ENCODE measurements at places on chromosomes 16 and 17.
A peak's percentile ranks its signal among the peaks of the same experiment; 100 is the strongest.

GRCh38 chr17:47712330-47713023 is 18.5 kb downstream of the TBKBP1 start:
- DNase-seq: no peak

DNA sequence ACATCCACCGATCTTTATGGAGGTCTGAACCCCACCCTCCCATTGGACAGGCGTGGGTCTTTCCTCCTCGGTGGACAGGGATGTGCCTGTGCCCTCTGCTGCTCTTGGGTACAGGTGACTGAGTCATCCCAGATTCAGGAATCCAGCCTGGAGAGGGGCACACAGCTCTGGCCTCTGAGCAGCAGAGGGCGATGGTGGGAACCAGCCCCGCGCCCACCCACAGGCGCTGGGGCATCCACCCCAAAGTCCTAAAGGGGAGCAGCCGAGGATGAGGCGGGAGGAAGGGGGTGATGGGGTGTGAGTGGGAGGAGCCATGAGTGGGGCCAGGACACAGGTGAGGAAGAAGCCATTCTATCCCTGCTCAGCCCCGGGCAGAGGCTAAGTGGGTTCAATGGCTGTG is 35.0 kb downstream of the ENGASE start:
- no peak for DNase-seq

DNA sequence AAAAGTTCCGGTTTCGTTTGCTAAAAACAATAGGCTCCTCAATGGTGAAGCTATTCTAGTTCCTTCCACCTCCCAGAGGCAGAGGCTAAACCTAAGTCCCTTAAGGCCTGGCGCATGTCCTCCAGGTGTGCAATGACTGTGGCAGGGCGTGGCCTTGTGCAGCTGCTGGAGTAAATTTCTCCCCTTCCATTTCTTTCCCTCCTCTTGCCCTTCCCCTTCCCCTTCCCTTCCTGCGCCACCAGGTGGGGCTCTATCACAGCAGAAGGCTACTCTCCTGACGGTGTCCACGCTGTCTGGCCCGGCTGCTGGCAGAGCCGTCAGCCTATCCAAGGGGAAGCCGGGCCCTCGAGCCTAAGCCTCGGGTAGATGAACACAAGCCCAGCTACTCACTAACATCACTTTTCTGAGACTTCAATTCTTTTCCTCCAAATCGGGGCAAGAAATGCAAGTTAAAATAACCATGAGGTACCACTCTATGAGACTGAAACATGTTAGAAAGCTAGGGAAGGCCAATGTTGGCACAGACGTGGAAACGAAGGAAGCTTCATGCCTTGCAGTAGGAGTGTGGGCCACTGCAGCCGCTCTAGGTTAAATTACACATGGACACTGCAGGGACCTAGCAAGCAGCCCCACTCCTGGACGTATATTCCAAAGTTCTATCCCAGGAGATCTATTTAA is 34.4 kb downstream of the C16orf78 start:
- DNase-seq: peak; percentile 13

DNA sequence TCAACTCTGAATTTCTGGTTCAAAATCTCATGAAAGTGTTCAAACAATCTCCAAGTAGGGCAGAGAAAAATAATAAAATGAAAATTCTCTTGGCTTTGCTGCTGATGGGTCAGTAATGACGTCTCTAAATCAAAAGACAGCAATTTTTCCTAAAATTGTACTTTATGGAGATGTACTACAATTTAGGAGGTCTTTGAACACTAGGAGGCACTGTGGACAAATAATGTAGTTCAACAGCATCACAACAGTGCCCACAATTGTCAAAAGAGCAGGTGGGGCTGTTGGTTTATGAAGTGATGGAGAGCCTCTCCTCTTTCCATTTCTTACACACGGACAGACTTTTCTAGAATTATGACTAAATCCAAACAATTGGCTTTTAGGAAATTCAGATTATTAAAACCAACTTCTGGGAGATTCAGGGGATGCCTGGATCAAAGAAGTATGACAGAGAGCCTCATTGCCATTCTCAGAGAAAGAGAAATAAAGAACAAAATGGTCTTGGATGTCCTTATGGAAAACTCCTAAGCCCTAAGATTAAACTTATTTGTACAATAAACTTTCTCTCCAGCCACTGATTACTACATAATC is 23.8 kb downstream of the EZH1 start:
- DNase-seq: peak; percentile 41

- no peak for DNase-seq
These were observed 60.9 kb downstream of the SPAG9 start for GRCh38 chr17:51059781-51060180.

DNA sequence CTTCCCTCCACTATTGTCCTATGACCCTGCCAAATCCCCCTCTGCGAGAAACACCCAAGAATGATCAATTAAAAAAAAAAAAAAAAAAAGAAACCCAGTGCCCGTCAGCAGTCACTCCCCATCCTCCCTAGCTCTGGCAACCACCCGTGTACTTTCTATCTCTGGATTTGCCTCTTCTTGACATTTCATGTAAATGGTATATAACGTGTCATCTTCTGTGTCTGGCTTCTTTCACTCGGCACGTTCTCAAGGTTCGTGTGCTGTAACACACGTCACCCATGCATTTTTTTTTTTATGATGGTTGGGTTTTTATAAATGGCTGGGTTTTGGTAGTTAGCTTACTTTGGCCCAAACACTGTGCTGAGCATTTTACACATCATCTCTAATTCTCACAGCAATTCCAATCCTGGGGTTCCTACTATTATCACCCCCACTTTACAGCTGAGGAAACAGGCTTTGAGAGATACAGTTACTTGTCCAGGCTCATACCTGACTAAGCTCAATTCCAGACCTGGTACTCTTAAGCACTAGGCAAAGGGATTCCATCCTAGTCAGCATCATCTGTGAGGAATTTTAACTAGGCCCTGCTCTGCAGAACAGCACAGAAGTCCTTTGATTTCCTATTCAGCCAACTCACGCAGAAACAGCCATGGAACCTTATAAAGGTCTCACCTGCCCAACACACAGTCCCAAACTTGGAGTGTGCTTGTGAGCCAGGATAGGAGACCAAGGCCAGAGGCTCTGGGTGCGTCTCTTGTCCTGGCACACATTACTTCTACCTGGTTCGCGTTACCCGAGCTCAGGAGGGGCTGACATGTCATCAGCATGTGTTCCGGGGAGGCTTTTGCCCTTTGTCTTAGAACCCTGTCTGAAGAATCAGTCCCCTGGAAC is 11.7 kb downstream of the NDUFAB1 start:
- no peak for DNase-seq

DNA sequence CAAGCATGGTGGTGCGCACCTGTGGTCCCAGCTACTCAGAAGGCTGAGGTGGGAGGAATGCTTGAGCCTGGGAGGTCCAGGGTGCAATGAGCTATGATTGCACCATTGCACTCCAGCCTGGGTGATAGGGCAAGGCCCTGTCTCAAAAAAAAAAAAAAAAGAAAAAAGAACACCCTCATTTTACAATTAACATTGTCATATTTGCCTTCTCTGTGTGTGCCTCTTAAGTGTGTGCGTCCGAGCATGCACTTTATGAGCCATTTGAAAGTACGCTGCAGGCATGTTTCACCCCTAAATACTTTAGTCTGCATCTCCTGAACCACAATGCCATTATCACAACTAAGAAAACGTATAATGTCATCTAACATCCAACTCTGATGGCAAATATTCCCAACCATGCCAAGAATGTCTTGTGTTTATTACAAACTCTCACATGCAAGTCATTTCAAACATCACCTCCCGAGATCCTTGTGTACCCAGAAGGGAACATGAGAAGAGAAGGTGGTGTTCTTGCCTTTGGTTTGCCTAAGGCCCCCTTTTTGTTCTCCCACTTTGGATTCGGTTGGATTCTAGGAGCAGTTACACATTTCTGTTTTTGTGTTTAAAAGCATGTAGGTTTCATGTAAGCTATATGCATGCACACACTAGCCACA is 38.0 kb downstream of the CDH1 start:
- DNase-seq: no peak

DNA sequence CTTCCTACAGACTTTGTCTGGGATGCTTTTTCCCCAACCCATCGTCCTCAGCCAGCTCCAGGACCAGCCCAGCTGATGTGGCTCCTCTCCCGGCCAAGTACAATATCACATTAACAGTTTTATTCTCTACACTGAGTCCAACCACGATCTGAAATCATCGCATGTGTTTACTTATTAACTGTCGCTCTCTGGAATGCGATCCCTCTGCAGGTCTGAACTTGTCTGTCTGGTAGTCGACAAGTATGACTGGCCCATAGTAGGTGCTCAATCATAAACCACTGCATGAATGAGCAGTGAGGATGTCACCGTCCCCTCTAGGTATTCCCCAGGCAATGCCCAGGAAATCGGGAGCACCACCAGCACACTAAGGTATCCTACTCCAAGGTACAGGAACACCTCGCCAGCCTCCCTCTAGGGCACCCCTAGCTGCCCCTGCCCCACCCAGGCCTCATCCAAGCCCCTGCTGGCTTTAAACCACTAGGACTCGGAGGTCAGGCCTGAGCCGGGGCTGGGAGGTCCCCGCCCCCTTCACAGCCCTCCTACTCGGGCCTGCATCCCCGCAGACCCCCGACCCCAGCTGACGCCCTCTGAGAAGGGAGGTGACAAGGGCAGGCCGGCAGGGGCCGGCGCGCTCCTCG is 27.7 kb downstream of the RTN4RL1 start:
- no peak for DNase-seq

DNA sequence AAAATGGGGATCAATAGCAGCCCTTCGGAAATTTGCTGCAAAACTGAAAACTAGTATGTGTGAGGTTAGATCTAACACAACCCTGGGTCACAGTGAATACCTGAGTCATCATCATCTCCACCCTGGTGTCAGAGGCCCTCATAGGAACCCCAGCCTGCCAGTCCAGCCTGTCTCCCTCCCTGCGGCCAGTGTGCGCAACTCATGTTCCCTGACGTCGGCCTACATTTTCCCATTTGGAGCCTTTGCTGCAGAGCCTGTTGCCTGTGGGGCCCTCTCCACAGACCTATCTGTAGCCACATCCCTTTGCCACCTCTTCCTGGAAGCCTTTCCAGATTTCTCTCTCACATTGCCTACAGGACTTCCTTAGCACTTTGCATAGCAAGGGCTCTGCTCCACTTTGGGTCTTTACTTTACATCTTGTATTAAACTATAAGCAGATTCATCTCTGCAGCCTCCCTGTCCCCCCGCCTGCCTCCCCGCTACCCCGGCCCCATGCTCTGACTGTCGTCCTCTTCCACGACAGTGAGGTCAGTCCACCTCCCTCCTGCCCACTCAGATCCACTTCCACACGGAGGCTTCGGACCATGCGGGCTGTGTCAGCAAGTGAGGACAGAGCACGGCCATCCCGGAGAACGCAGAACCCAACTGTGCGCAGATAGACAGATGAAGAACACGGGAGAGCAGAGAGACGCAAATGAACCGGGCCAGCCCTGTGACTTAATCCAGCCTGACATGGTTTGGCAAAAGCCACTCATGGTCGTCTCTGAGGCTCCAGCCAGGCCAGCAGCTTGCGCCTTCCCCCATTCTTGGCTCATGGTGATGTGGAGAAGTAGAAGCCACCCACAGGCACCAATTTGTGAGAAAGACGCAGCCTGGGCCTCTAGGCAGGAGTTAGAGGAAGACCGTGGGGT is 31.0 kb downstream of the NGFR start:
- no peak for DNase-seq

DNA sequence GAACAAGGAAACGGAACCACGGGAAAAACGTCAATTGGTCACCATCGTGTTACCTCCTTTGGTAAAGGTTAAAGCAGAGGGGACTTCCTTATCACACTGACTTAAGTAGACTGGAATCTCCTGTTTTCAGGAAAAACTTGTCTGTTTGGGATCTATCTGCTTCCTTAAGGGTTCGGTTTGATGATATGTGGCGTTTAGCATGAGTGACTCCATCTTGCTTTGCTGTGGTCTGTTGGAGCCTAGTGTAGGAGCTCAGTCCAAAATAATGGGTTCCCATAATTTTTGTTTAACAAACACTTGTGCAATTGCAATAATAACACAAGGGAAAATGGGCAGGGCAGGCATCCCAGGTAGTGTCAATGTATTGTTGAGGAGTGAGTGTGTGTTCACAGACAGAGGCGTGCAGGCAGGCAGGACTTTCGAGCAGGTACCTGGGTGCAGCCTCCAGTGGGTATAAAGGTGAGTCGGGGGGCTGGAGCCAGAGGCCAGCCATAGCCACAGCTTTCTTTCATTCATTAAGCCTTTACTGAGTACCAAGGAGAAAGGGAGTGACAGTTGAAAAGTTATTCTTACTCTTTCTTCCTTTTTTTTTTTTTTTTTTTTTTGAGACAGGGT is 4.3 kb upstream of the ENGASE start:
- no peak for DNase-seq

GRCh38 chr16:8869212-8869987 is 594 bp upstream of the CARHSP1 start:
- DNase-seq: no peak

GRCh38 chr16:69187446-69188235 is 677 bp downstream of the SNTB2 start:
- peak; percentile 8 for DNase-seq

- DNase-seq: no peak
These were observed 23.1 kb downstream of the CDC42EP4 start for GRCh38 chr17:73288534-73289302.

- no peak for DNase-seq
These were observed 930.9 kb upstream of the CDH8 start for GRCh38 chr16:62967163-62967562.

DNA sequence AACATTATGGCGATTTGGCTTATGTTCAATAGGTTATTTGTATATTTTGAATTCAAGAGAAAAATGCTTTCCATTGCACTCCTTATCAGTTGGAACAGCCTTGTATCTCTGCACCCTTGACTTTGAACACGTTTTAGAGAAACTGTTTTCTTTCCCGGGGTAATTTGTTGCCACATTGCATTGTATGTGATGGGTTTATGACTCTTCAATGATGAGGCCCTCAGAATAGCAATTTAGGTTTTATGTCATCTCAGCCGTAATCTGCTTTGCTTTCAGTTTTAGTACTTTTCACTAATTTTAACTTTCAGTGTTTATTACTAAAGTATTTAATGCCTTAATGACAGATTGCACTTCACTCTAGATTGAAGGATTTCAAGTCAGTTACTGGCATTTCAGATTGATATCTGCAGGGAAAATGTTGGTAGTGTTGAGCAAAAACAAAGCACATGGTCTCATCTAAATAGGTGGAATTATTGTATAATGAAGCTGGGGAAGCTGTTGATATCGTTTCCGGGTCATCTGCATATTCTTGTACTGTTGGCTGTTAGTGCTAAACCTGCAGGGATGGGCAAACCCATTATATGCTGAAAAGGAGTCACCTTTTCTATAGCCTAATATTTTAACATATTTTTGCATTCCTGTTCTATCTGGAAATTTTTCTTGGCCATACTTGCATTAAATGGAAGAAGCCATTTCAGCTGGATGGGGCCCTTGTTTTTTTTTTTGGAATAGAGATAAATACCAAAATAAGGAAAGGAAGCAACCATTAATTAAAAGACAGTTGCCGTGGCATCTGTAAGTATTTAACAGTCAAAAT is 2.0 kb downstream of the LUC7L3 start:
- peak; percentile 15 for DNase-seq

GRCh38 chr16:8936421-8936820 is 27.3 kb downstream of the USP7 start:
- DNase-seq: peak; percentile 30

All from CD14-positive monocyte (primary cell).